ENCODE measurements at places on chromosomes 12 and 14.

DNA sequence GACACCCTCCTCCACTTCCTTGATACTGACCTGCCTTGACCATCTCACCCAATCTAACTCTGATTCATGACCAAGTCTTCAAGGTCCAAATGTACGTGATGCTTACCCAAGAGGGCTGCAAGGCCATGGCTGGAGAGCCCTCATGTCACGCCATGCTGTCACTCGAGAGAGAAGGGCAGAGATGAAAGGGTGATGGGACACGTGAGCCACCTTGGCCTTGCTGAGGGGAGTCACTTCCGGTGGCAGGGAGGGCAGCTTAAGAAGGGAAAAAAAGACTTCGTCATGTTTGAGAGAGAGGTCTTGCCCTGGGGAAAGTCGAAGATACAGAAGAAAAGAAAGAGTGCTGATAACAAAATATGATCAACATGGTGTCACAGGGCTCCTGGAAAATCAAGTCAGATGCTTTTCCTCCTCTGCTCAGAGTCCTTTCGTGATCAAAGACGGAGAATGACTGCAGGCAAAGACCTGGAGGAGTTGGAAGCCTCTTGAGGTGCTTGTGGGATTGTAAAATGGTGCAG, 3.3 kb upstream of the SCARB1 start:
- no peak for DNase-seq

DNA sequence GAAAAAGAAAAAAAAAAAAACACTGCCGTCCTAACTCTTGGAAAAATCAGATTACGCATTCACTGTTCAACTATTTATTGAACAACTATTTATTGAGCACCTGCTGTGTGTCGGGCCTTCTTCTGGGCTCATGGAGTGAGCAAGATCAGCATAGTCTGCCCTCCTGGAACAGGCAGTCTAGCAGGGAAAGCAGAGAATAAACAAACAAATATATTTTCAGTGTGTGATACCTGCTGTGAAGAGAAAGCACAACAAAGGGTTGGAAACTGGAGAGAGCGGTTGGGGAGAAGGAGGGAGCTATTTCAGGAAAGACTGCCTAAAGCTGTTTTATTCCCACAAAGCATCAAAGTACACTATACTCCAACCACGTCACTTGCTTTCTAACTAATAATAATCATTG, 10.8 kb downstream of the PROX2 start:
- no peak for DNase-seq

- DNase-seq = no peak
Observed at GRCh38 chr12:48671231-48671856, 10.7 kb downstream of the KANSL2 start.

- DNase-seq = peak; percentile 54
Observed at GRCh38 chr14:73771848-73772638, 57.9 kb upstream of the PNMA1 start.

DNA sequence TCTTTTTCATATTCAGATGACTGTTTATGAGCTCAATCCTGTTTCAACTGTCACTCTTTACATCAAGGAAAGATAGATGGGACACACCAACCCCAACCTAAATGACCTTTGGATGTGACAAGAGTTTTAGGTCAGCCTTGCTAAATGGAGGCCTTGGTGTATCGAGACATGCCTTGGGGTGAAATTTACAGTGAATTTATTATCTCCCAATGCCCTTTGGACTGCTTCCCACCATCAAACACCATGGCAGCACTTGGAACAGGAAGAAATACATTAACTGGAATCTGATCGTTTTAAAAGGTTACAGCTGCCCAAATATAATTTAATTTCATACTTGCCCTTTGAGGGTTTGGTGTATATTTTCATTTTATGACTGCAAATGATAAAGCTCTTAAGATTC, 327.6 kb downstream of the SOX5 start:
- DNase-seq = no peak

- no peak for DNase-seq
Observed at GRCh38 chr12:109241936-109242335, 67.1 kb downstream of the FOXN4 start.

DNA sequence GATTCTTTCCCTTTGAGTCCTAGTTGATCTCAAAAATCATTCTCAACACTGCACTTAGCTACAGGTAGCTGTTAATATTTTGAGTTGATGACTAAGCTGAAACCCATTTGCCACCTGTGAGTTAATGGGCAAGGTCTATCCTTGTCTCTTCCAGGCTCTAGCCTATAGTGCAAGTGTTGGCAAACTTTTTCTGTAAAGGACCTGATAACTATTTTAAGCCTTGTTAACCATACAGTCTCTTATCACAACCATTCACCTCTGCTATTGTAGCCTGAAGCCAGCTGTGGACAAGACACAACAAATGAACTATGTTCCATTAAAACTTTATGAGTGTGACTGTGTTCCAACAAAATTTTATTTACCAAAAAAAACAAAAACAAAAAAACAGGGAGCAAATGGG, 19.4 kb downstream of the RAP1B start:
- DNase-seq = no peak

DNA sequence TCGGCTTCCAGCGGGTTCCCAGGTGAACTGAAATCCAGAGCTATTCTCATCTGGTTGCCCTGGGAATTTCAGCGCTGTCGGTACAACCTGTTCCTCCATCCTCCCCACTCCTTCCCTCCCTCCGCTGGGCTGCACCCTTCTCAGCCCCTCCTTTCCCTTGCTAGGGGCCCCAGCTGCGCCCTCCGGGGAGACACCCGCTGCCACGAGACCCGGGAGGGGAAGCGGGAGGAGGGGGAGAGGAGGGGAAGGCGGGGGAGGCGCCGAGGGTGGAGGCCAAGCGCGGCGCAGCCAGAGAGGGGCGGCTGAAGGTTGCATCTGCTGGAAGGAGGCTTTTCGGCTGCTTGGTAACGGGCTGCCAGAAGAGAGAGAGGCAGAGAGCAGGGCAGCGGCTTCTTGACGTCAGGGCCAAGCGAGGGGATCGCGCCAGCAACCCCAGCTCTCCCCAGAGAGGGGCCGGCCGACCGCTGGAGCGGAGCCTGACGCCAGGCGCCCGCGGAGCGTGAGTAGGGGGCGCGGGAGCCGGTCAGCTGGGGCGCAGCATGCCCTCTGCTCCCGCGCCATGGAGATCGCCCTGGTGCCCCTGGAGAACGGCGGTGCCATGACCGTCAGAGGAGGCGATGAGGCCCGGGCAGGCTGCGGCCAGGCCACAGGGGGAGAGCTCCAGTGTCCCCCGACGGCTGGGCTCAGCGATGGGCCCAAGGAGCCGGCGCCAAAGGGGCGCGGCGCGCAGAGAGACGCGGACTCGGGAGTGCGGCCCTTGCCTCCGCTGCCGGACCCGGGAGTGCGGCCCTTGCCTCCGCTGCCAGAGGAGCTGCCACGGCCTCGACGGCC, at the start of gene KCNA5:
TSS of gene KCNA5 (plus strand) at position 291 of the 831 bp plus-strand sequence. CDS start at position 560, 269 bp downstream.
- no peak for DNase-seq

GRCh38 chr14:26138764-26139445, 458.9 kb downstream of the NOVA1 start:
- DNase-seq = no peak

- no peak for DNase-seq
Observed at GRCh38 chr12:8860165-8860961, 37.9 kb downstream of the A2ML1 start.

DNA sequence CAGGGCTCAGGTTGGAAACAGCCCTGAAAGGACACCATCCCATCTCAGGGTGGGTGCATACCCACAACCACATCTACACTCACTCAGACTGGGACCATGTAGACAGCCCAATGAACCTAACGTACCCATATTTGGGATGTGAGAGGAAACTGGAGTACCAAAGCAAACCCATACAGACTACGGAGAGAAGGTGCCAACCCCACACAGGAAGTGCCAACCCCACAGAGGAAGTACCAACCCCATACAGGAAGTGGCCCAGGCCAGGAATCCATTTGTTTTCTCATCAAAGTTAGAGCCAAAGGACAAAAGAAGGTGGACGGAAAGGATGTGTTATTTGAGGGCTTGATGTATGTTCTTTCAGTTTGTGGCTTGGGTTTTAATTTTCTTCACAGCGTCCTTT, 19.5 kb upstream of the SPIC start:
- no peak for DNase-seq

DNA sequence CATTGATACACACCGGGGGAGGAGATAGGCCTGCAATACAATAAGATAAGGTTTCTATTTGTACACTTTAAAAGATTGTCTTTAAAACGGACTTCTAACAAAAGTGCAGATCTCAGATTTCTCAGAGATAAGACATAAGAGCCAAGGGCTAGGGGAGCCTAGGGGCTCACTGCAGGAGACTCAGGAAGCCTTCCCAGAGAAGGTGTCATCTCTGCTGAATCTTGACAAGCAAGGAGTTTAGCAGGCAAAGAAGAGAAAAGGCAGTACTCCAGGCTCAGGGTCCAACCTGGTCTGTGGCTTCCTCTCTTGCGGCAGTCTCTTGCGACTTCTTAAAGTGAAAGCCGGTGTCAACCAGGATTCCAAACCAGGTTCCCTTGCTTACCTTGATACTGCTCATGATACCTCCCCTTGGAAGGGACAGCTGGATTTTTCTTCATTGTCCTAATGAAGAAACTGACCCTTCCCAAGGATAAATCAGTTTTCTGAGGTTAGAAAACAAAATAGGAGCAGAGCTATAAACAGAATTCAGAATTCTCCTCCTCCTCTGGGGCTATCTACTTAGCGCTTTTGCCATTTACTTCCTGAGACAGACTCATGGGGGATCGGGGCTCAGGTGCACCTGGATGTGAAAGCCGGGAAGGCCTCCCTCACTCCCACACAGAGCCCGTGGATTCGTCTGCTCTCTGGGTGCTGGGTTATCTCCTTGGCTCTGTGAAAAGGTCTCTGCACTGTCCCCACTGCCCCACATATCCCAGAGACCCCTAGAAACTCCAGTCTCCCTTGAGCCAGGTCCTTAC, 1.7 kb upstream of the SCNN1A start:
- no peak for DNase-seq

DNA sequence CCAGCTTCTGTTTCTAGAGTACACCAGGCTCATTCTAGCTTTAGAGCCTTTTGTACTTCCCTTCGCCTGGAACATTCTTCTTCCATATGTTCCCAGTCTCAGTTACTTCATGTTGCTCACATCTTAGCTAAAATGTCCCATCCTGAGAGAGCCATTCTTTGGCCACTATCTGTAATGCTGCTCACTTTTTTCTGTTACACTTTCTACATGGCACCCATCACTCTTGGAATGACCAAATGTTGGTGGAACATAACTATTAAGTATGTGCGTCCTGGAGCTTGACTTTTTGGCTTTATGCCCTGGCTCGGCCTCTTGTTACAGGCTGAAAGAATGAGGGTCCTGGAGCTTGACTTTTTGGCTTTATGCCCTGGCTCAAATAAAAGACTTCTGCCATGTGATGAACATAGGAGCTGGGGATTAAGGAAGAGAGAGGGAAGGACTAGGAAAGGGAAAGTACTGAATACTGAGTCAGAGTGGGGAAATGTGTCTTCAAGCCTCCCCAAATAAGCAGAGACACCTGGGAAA, 442.9 kb upstream of the ATP2B1 start:
- DNase-seq = no peak

DNA sequence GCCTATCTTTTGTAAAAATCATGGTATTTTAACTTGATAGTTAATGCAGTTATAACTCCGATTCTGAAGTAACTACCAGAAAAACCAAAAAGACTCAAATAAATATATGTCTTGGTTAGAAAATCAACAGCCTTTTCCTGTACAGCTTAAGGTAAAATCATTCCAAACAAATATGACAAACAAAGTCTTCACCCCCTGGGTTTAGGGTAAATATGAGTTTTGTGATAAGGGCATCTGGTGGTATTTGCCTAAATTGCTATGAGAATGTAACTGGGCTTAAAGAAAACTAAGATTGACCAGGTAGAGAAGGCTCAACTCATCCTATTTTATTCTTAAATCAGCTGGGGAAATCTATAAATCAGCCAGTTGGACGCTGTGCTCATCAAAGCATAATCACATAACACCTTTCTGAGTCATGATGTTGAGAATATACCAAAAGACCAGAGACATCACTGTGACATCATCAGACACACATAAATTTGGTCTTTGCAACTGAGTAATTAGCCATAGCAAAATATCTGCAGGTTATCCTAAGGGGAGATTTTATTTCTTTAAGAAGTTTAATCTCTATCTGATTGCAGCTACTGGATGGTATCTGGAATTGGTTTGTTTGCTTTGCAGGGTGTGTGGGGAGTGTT, 133.9 kb downstream of the STXBP6 start:
- no peak for DNase-seq

DNA sequence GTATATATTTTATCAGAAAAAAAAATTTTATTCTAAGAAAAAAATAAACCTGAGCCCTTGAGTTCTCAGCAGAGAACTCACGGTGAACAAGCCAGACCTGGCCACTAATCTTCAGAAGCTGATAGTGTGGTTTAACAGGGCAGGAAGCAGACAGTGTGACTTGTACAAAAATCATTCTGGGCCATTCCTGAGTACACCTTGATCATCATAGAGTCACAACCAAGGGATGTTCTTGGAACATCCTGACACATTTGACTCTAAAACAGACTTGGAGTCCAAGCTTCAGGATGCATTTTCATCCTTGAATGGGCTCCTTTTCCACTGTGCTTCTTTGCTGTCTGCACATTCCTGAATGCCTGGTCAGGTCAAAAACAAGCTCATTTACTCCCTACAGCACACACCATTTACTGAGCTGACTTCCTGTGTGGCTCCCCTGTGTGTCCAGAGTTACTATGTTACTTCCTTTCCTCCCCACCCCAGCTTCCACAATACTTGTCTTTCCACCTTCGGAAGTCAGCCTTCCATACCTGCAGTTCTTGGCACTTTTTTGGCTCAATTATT, 112.0 kb downstream of the ANO6 start:
- DNase-seq = no peak

DNA sequence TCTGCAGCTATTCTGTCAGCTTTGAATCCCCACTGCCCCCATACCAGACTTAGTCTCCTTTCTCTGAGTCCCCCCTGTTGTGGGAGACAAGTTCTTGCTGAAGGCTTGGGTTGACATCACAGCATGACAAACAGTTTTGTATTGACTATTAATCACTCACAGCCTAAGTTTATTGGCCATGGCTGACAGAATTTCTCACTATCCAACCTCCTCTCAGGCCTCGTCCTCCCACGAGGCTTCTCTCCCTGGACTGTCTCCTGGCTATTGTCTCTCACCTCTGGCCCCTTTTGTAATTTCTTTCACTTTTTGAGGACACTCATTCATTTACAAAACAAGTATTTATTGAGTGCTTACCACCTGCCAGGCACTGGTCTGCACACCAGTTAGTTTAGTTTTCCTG, 35.2 kb upstream of the DCD start:
- no peak for DNase-seq

DNA sequence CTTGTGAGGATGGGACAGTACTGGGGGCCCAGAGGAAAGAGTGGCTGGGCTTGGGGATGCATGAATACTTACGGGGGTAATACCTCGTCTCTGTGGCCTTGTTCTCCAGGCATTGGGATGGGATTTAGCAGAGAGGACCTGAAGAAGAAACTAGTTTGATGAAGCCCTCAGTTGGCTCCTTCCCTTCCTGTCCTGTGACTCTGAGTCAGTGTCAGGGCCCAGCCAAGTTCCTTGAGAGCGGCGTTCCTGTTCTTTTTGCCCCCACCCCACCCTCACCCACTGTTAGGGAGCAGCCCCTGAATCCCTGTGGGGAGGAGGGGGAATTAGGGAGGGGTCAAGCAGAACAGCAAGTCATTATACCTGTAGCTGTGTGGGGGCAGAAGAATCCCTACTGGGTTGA, 5.2 kb upstream of the LRP1-AS start:
- no peak for DNase-seq

- DNase-seq = no peak
Observed at GRCh38 chr12:117662220-117662619, 300.8 kb upstream of the NOS1 start.

GRCh38 chr14:65620195-65620594, 207.7 kb downstream of the FUT8 start:
- DNase-seq = no peak

GRCh38 chr14:22580625-22581024, 8.4 kb downstream of the DAD1 start:
- DNase-seq = no peak

GRCh38 chr14:99544991-99545390, 59.0 kb downstream of the CCDC85C start:
- DNase-seq = no peak

Measured in activated CD4-positive, alpha-beta T cell treated with anti-CD3 and anti-CD28 coated beads for 1 hour (primary cell).